Dermis microvascular lymphatic vessel endothelial cell (primary cell): ENCODE measurements at places on chromosomes 2 and 18. TPM values are rescaled to one million over a fixed set of nuclear protein-coding genes. Genes with fewer than 3 reads are reported as not detected.

PRPF40A gene
- total RNA-seq = 88.6 and 95.6 TPM in 2 replicates

DNA sequence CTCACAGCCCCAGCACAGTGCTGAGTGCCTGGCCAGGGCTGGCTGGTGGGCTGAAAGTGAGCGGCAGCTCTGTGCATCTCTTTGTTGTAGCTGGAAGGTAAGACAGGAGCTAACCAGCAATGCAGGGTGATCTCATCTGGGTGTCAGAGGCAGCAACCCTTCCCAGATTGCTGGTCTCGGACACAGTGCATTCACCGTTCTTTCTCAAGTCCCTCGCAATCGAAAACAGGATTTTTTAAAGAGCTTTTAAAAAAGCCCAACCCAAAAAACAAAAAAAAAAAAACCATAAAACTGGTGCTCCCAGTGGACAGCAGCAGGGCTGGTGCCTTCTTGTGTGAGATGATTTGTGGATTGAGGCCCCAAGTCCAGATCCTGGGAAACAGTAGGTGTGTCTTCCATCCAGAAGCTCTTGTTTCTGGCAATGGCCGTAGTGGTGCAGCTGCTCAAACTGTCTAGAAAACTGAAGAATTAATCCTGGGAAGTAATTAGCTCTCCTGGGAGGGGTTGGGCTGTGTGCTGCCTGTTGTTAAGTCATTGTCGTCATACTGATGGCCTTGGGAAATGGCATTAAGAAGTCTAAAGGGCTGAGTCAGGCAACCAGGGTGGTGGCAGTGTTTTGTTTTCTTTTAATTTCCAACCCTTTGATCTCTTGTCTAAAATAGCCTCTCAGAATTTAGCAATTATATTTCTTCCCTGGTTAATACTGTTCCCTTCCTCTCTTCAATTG, 156.7 kb downstream of the KLHL29 start:
- no peak for DNase-seq

- DNase-seq = no peak
Measured at GRCh38 chr2:135985826-135986393, 484 bp upstream of the DARS1 start.

- DNase-seq = no peak
Measured at GRCh38 chr2:232959139-232959538, 53.9 kb downstream of the NGEF start.
